ENCODE measurements at places on chromosomes 3 and 15.
A peak's percentile ranks its signal among the peaks of the same experiment; 100 is the strongest.

DNA sequence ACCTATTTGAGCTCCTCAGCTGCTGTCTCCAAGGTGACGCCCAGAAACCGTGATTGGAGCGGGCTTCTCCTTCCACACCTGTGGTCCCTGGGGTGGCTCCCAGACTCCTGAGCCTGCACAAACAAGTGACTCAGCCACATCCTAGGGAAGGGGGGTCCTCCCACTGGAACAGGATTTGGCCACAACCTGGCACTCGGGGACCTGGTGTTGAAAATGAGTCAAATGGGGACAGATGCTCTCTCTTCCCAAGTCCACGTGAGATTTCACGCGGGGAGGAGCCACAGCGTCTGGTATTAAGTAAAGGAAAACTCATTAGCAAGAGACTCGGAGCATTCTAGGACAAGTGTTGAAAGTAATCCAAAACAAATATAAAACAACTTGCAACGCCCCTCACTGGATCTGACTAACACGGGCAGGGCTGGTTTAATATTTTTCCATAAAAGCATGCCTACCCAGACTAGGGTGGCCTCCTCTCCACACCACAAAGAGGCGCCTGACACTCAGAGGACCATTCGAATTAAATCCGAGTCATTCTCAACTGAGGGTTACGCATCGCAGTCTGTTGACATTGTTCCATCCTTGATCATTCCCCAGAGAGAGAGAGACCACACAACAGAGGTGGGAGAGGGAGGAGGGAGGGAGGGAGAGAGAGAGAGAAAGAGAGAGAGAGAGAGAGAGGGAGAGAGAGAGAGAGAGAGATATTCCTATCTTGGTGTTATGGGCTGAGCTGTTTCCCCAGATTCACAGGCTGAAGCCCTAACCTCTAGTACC lies 74.4 kb downstream of the MGLL start:
- peak; percentile 55 for DNase-seq

DNA sequence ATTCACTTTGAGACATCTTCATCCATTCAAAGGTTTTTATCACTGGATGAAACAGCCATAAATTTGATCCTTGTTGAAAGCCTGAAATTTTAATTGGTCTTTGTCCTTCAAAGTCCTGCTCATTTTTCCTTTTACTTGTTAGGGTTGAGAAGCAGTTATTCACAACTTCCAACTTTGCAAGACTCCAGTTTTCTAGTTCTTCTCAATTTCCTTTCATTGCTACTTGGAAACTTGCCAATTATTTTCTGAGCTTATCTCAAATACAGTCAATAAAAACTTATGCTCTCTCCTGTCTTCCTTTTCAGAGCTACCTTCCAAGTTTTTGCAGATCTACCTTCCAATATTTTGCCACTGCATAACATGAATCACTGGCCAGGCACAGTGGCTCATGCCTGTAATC lies 23.7 kb upstream of the CD276 start:
- DNase-seq: no peak

DNA sequence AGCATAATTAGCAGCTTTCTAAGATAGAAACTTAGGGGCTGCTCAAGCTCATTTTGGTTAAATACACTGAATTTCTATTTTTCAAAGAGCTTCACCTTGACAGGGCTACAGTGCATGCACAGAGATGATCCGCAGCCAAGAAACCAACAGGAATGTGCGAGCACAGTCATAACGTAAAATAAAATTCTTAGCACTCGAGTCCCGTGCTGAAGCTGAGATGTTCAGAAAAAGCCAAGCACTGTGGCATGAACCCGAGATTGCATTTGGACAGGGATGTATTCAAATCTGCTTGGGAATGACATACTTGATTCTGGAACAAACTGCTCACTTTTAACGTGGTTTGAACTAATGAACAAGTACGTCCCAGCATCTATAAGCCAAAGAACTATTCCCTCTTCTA lies 340.3 kb downstream of the FOXP1 start:
- DNase-seq: no peak

GRCh38 chr3:106806964-106807363 lies 570.3 kb upstream of the CCDC54 start:
- DNase-seq: no peak

- no peak for DNase-seq
Observed at GRCh38 chr15:90211440-90212143, 10.5 kb downstream of the SEMA4B start.

DNA sequence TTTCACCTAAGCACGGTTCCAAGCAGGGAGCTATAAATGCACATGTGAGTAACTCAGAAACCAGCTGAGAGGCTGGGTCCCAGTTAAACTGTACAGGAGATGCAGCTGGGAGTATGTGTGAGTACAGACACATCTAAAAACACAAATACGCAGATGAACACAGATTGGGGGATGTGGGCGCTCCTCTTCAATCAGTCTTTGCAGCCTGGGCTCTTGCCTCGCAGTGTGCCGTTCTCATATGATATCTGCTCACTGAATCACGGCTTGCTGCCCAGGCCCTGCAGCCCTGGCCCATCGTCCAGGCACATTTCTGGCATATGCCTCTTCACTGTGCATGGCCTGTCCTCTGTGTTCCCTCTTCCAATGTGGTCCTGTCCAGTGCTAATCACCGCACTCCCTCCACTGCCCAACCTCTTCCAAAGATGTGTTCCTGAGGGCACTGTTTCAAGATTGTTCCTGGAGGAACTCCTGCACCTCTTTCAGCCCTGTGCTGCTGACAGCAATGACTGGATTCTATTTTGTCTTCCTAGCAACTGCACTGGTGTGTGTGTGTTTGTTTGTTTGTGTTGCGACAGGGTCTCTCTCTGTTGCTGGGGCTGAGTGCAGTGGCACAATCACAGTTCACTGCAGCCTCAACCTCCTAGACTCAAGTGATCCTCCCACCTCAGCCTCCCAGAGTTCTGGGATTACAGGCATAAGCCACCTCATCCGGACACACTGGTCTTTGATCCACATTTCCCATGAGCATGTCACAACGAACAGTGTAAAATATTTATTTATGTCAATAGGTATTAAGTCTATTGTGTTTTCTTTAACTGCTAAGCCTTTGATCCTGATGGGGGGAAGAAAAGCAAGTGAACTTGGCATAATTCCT lies 17.0 kb downstream of the CA12 start:
- no peak for DNase-seq

- DNase-seq: no peak
Observed at GRCh38 chr3:48001991-48002390, 14.2 kb downstream of the MAP4 start.

All from DMS 273 treated with DMSO at 0.1 percent for 48 hours (cell line).